Spleen (tissue), 13 donors: ENCODE measurements at places on chromosomes 13 and 19. TPM values are rescaled to one million over a fixed set of nuclear protein-coding genes. Genes with fewer than 3 reads are reported as not detected.

DNA sequence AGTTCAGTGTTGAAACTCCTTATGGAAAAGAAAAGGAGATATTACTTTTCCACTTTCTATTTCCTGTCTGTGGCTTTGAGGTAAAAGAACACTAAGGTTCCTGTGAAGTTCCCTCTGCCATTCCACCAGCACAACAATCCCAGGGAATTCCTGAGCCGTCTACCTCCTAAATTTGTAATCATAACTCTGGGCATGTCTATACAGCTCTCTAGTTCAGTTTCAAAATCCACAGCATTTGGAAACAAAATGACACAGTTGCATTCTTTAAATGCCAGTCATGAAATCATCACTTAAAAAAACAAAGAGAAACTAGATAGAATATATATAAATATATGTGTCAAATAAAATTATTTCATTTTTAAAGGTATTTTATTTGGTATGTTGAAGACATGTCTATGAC, 9.0 kb upstream of the THSD1 start:
- DNase-seq = no peak

GRCh38 chr19:55176076-55176475, 4.0 kb downstream of the SYT5 start:
- no peak for DNase-seq

GRCh38 chr19:4567584-4568071, 8.1 kb upstream of the SEMA6B start:
- DNase-seq = peak; percentile 88

- peak; percentile 58 for DNase-seq
Measured at GRCh38 chr13:112145551-112146360, 78.8 kb downstream of the SOX1 start.

DNA sequence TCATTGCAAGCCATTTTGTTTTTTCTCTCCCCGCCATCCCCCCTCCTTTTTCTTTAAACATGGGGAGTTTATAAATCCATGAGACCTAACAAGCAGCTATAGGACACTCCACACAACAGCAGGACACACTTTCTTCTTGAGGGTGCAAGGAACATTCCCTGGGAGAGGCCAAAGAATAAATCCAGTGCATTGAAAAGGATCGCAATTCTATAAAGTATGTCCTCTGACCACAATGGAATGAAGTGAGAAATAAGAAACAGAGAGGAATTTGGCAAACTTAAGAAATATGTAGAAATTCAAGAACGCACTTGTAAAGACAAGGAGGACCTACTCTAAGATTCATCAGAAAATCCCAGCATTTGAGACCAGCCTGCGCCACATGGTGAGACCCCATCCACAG, 11.9 kb downstream of the KLF2 start:
- no peak for DNase-seq

DNA sequence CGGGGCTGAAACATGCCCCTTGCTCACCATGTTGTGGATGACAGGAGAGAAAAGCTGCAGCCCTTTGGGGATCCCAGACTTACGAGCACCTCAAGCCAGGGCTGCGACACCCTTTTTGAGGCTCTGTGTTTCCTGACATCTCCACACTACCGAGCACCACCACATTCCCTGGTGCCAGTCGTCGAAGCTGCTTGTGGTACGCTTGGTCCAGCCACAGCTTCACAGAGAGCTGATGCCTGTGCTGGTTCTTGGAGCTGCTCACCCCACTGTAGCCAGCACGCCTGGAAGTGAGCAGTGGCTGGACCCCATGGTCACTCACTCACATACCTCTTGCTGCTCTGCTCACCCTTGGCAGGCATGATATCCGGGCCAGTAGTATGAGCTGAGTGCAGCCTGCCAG, 367.5 kb downstream of the SLITRK6 start:
- DNase-seq = no peak

DNA sequence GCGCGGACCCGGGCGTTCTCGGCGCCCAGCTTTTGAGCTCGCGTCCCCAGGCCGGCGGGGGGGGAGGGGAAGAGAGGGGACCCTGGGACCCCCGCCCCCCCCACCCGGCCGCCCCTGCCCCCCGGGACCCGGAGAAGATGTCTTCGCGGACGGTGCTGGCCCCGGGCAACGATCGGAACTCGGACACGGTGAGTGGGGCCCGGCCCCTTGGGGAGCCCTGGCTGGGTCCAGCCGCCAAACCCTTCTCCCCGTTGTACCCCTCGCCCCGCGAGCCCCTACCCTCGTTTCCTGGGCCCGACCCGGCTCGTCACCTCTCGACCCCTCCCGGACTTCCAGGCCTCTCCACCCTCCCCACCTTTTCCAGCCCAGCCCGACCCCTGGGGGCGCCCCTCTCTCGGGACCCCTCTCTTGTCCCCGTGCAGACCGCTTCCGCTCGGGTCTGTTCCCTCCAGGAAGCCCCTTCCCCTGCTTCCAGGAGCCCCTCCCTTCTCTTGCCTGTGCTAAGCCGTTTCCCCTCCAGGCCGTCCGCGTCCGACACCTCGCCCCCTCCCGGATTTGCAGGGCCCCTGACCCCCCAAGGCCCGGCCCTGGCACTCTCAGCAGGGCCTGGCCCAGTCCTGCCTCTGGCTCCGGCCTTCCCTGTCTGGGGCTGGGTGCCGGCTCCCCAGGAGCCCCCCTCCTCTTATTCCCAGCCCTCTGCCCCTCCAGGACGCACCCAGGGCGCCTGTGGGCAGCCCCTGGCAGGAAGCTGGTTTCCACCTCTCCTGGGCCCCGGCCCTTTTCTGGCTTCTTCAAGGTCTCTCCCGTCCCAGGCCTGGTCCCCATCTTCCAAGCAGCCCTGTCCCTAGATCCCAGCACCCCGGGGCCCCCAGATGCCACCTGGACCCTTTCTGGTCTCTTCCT, 632 bp downstream of the MARK4 start:
- peak; percentile 84 for DNase-seq

NFIX gene
- 7.7 TPM for polyA plus RNA-seq

HSD17B14 gene
- polyA plus RNA-seq = 10.1 TPM

ZNF492 gene
- polyA plus RNA-seq = 0.04 TPM

LSR gene
- polyA plus RNA-seq = 17.4 TPM

C19orf33 gene
- 11.0 TPM for polyA plus RNA-seq
